ENCODE measurements at places on chromosomes 5 and 9.

GRCh38 chr5:122400341-122400740 lies 88.3 kb downstream of the SNCAIP start:
- no peak overlapping the region for H3K4me3 ChIP-seq
- no peak for DNase-seq
- peaks cover 38% of the 10 kb centered on the region for H3K4me1 ChIP-seq
- H3K27ac ChIP-seq = no peak overlapping the region
- H3K36me3 ChIP-seq = no peaks in the 10 kb centered on the region
- H3K27me3 ChIP-seq = no peaks in the 10 kb centered on the region

GRCh38 chr5:167061695-167062094 lies 1229.8 kb upstream of the WWC1 start:
- peaks cover 16% of the 10 kb centered on the region for H3K4me1 ChIP-seq
- no peak for DNase-seq
- no peak overlapping the region for H3K27ac ChIP-seq
- H3K36me3 ChIP-seq = no peaks in the 10 kb centered on the region
- no peaks in the 10 kb centered on the region for H3K27me3 ChIP-seq

GRCh38 chr9:88746743-88747398 lies 211.9 kb downstream of the NXNL2 start:
- H3K4me3 ChIP-seq = peak overlapping the region; percentile 45
- peaks cover 10% of the 10 kb centered on the region for H3K36me3 ChIP-seq
- H3K4me1 ChIP-seq = peaks cover 81% of the 10 kb centered on the region
- H3K27me3 ChIP-seq = no peaks in the 10 kb centered on the region
- peak overlapping the region; percentile 98 for H3K27ac ChIP-seq

DNA sequence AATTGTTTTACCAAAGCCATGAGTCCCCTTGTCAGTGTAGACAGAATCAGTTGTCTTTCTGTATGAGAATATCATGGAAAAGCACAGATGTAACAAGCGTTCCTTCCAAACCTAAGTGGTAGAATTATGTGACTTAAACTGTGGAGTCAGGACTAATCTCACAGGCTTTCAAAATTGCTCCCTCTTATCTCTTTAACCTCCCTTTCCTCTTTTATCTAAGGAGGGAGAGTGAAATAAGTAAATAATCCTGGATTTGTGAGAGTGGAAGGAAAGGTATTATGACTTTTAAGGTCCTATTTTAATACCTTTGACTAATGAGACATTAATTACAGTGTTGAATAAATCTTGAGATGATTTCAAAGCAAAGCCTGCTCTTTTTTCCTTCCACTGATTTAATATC lies 52.4 kb upstream of the LIFR start:
- no peak overlapping the region for H3K4me3 ChIP-seq
- DNase-seq = no peak
- no peaks in the 10 kb centered on the region for H3K27me3 ChIP-seq
- no peaks in the 10 kb centered on the region for H3K36me3 ChIP-seq
- H3K4me1 ChIP-seq = peaks cover 42% of the 10 kb centered on the region
- H3K27ac ChIP-seq = no peak overlapping the region

DNA sequence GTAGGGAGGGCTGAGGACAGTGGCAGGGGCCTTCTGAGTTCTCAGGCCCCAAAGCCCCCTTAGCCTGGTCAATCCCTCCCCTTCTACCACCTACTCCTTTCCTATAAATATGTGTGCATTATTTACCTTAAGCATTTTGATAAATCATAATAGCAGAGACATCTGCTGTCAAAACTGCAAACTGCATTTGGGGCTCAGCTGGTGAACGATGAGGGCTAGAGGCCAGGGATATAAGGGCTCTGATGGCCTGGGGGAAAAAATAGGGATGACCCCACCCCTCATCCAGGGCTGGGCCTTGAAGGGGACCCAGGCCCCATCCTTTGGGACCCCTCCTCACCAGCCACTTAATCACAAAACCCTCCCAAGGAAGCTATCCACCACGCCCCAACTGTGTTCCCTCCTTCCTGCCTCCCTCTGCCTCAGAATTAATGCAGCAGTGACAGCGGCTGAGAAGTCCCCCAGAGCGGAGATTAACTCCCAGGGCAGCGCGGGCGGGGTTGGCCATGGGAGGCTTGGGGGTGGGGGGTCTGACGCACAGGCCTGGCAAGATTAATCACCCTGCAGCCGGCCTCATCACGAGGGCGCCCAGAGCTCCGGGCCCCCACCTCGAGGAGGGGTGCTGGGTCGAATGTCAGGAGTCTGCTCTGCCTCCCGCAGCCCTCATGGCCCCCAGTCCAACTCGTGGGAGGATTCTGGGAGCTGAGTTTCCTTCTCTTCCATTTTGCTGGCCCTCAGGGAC lies 42.1 kb downstream of the CXXC5 start:
- H3K27ac ChIP-seq = peak overlapping the region; percentile 98
- H3K36me3 ChIP-seq = peaks cover 10% of the 10 kb centered on the region
- H3K4me3 ChIP-seq = peak overlapping the region; percentile 65
- peaks cover 97% of the 10 kb centered on the region for H3K4me1 ChIP-seq
- H3K27me3 ChIP-seq = no peaks in the 10 kb centered on the region
